ENCODE measurements at places on chromosomes 4 and X.

DNA sequence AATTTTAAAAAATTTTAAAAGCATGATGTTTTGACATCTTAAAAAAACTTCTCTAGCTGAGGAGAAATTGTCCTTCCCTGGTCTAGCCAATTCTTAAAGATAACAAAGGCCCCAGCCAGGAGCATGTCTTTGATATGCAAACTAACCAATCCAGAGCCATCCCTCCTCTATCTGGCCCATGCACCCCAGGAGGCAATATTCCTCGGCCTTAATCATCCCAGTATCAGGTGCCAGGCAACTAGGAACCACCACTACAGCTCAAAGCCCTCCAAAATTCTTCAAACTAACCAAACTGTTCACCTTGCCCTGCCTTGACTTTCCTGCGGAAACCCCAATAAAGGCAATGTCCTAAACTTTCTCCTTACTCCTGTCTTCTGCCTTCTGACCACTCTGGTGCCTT lies 97.8 kb upstream of the USP9X start:
- DNase-seq, result no peak

- no peak for DNase-seq
Observed at GRCh38 chr4:4170596-4171150, 56.1 kb downstream of the OTOP1 start.

- DNase-seq, result peak; percentile 9
Observed at GRCh38 chrX:139831675-139832456, 101.0 kb downstream of the ATP11C start.

DNA sequence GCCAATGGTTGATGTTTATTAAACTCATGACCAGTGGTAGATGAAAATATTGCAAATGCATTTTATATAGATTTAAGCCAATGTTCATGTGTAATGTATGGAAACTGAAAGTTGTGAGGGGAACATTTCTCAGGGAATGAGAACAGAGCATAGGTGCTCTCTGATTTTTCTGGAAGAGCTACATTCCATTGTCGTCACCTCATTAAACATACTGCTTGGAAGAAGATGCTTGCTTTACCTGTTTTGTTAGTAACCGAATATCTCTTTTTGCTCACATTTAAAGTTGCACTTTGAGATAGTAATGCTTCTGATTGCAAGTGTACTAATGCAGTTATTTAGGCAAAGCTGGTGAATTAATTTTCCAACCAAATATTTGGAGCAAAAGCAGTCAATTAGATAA lies 93.8 kb upstream of the CLCN4 start:
- DNase-seq, result no peak

DNA sequence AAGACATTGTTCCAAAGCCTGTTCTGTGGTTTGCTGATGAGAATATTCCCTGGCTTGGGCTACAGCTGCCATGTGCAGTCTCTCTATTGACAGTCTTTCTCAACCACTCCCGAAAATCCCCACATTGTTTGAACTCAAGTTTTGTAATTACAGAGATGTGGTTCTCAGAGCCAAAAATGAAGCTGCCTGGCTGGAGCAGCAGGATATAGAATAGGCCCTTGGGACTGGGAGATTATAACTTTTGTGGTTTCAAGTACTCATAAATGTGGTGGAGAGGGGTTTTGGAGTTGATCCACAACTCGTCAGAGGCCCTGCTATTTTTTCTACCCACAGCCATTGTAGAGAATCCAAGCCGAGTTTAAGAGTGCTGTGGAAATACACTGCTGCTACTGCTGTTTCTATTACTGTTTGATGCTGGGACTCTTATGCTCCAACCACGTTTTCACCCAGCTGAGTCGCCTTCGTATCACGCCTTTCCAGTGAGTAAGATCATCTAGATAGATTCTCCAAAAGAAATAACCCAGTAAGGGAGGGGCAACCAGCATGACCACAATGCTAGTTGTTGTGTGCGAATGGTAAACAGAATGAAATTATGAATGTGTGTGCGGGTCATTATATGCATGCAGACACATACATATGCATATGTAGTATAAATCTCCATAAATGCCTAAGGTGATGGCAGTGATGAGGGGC lies 57.1 kb upstream of the ATXN3L start:
- peak; percentile 12 for DNase-seq

DNA sequence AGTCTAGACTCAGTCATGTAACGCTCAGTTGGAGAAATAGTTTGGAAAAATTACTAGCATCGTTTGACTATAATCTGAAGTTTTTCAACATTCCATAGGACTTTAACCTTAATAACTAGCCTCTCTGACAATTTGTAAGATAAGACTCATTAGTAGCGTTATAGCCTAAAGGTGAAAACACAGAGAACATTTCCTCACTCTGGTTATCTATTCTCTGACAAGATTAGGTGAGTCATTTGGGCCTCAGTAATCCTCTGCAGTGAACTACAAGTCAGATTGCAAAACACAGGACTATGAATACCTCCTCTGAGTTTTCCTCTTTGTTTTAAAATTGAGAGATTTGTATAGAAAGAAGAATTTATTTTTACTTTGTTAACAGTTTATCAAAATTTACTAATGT lies 31.8 kb upstream of the PDLIM5 start:
- no peak for DNase-seq

DNA sequence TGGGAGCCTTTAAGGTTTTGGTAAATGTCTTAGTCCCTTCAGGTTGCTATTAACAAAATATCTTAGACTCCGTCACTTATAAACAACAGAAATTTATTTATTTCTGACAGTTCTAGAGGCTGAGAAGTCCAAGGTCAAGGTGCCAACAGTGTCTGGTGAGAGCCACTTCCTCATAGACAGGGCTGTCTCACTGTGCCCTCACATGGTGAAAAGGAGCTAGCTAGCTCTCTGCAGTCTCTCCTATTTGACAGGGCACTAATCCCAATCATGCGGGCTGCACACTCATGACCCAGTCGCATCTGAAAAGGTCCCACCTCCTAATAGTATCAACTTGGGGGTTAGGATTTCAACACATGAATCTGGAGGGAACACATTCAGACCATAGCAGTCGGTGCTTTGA lies 63.4 kb upstream of the KLF3 start:
- no peak for DNase-seq

- DNase-seq, result no peak
Observed at GRCh38 chr4:24321131-24321530, 263.2 kb downstream of the DHX15 start.

DNA sequence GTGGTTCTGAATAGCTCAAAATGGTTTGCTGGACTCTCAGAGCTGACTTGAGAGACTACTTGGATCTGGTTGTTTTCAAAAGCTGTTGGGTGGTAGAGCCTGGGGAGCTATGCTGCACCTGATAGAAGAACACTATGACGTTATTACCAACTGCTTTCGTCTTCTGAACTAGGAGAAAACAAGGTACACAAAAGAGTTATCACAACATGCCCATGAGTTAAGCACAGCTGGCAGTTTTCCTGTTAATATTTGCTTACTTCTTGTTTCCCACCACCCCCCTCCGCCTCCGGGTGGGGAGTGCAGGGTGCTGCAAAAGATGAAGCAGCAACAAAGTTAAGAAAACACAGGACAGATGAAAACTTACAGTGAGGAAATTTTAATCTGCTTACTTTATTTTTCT lies 69.1 kb downstream of the RASL11B start:
- no peak for DNase-seq
